AG04450 (cell line): ENCODE measurements at places on chromosomes 11 and 22. TPM values are rescaled to one million over a fixed set of nuclear protein-coding genes. Genes with fewer than 3 reads are reported as not detected.
A peak's percentile ranks its signal among the peaks of the same experiment; 100 is the strongest.

CLTCL1 gene
- 6.6 and 8.0 TPM in 2 replicates for polyA plus RNA-seq

INPP5J gene
- polyA plus RNA-seq, result 0.91 and 0.92 TPM in 2 replicates

SCN2B gene
- 0.01 TPM in 1 of 2 replicates, not detected in the other for polyA plus RNA-seq

NRIP3 gene
- polyA plus RNA-seq, result 11.1 and 12.3 TPM in 2 replicates

C22orf15 gene
- polyA plus RNA-seq, result 2.1 and 2.9 TPM in 2 replicates

SLCO2B1 gene
- not detected in 2 replicates for polyA plus RNA-seq

OR5T3 gene
- not detected in 2 replicates for polyA plus RNA-seq

P2RX6 gene
- 1.7 and 1.9 TPM in 2 replicates for polyA plus RNA-seq

OR5L2 gene
- polyA plus RNA-seq, result not detected in 2 replicates

GRCh38 chr11:63508009-63508408 lies 2.1 kb downstream of the LGALS12 start:
- DNase-seq, result no peak

- no peak for DNase-seq
Measured at GRCh38 chr11:127890030-127890615, 697.2 kb downstream of the ETS1 start.

DNA sequence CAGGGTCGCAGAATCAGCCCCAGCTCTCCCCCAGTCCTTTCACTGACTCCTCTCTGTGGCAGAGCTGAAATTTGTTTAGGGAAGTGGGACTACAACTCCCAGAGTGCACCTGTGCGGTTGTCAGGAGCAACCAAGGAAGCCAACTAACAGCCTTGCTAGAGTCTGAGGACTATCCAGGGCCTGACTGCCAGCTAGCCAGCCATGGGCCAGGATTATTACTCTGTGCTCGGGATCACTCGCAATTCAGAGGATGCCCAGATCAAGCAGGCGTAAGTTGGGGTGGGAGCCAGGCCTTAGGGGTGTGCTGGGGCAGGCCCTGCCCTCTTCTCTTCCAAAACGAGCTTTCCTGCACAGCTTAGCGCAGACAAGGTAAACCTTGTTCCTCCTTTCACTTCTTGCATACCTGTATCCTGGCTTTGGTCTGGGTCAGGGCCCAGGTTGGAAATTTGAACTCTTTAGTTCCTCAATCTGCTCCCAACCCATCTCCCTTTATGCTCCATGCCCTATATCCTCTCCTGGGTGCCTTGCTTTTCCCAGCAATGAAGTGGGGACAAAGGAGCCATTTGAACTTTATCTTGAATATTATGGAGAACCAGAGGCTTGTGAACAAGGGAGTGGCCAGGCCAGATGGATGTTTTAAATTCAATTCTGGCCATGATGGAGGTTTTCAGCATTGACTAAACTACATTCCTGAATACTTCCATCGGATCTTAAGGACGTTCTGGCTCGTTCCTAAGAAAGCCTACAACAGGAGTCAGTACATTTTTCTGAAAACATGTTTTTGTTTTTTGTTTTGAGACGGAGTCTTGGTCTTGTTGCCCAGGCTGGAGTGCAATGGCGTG lies at the start of gene DNAJB13:
Gene DNAJB13 (plus strand): TSS at position 158 of the 842 bp plus-strand sequence. CDS start 44 bp downstream, at position 202.
- no peak for DNase-seq

DNA sequence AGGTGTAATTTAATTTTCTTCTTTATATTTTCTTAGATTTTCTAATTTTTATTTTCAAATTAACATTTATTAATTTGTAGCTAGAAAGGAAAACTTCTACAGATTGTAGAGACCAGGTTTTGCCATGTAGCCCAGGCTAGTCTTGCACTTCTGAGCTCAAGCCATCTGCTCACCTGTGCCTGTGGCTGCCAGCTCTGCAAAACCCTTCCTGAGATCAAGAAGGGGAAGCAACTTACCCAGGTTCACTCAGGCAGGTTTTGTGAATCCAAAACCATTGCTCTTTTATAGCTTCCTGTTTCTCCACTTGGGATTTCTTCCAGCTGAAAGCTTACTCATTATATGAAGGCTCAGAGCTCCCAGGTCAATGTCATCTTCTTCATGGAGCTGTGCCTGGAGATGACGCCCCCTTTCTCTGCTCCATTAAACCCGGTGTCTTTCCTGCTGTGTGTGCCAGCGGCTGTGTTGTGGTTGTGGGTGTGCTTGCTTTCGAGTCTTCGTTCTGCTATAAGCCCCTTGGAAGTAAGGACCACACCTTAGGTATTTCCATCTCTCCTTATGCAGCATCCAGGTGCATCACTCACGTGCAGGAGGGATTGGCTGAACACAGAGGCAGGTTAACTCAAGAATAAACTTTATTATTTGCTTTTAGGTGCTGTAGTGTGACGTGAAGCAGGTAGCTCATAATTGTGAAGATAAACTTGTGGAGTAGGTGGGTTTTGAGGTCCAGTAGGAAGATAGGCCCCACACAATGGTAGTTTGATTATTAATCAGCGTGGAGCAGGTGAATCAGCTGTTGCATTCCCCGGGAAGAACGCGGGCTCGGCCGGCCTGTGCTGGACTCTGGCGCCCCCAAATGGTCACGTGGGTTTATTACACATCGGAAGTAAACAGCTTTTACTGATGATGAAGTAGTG lies 42.2 kb upstream of the INCENP start:
- peak; percentile 16 for DNase-seq

GRCh38 chr11:19714387-19715363 lies 2.0 kb downstream of the NAV2 start:
- peak; percentile 51 for DNase-seq

GRCh38 chr11:12246989-12247388 lies 130.4 kb upstream of the PARVA start:
- no peak for DNase-seq

DNA sequence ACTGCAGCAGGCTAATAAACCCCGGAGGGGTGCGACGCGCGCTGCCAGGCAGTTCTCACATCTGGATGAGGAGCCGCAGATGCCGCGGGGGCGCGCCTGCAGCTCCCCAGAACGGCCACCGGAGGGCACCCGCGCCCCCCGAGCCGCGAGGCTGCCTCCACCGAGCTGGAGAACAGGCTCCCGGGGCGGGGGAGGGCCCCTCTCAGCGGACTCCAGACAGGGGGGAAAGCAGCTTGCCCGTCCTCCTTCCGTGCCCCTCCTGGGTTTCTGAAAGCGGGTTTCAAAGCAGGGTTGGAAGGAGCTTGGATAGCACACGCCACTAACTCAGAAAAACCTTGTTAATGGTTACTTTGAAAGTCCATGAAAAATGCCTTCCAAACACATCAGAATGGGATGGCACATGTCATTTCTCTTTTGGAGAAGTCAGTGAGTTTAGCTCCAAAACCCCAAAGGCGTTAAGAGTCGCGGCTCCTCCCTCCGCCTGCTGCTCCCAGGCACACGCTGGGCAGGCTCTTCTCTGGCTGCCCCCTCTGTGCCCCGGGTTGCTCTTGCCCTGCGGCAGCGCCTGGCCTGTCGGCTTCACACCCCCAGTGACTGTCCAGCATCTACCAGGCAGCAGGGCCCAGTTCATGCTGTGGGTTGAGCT lies 317.8 kb downstream of the NTM start:
- DNase-seq, result no peak

GRCh38 chr11:61912530-61912898 lies 4.9 kb downstream of the RAB3IL1 start:
- no peak for DNase-seq

GRCh38 chr11:21723678-21724077 lies 469.2 kb upstream of the ANO5 start:
- no peak for DNase-seq

- no peak for DNase-seq
Measured at GRCh38 chr11:126991596-126991995, 9.0 kb downstream of the KIRREL3 start.

GRCh38 chr22:32637951-32638350 lies 163.3 kb downstream of the FBXO7 start:
- DNase-seq, result no peak

DNA sequence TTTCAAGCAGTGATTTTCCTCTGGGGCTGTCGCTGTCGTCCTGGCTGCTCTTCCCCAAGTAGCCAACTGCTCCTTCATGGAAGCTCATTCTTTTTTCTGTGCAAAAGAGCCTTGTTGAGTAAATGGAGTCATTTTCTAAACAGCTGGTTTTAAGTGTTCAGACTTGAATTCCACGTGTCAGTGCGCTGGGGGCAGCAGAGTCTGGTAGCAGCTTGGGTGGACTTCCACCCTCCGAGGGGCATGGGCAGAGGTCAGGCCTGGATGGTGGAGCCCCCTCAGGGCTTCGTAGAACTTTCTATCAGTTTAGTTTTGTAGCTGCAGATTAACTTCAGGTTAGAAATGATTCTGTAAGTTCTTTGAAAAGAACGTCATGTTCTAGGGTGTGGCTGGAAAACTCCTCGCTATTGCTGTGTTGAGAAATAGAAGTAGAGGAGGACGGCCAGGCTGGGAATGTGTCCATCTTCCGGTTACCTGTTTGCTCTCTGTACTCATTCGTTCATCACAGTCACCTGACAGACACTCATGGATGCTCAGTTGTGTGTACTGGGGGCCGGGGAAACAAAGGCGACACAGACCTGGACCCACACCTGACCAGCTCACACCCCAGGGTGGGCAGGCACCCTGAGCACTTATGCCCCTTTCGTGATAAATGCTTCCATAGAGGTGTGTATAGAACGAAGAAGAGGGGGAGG lies 270.7 kb downstream of the TBC1D22A start:
- DNase-seq, result no peak

DNA sequence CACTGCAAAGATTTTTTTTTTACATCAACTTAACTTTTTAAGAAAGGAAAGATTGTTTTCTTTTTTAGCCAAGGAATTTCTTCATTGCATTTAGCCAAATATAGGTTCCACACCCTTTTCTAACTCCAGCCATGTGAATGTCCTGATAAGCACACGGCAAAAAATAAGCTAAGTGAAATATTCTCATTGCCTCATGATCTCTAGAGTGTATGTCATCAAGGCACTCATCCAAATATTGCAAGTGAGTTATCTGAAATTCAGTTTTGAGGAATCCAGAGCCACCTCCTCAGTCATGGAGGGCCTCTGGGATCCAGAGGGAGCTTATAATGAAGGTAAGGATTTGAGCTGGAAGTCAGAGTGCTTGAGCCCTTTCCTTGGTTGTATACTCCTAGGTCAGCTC lies 80.0 kb downstream of the BLID start:
- DNase-seq, result peak; percentile 30

DNA sequence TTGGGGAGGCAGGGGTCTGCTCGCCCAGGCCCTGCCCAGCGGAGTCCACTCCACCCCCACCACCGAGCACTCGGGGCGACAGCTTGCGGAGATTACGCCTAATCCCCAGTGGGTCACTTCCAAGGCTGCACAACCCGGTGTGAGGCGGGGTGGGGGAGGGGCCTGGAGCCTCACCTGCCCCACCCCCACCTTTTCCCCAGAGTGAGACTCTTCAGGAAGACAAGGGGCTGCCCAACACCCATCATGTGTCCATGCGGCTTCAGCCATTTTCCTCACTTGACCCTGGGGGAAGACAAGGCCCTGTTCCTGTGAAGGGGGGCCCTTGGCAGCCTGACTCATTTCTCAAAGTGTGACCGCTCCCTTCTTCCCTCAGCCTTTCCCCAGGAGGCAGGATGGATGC lies 12.5 kb downstream of the SYNGR1 start:
- DNase-seq, result no peak

DNA sequence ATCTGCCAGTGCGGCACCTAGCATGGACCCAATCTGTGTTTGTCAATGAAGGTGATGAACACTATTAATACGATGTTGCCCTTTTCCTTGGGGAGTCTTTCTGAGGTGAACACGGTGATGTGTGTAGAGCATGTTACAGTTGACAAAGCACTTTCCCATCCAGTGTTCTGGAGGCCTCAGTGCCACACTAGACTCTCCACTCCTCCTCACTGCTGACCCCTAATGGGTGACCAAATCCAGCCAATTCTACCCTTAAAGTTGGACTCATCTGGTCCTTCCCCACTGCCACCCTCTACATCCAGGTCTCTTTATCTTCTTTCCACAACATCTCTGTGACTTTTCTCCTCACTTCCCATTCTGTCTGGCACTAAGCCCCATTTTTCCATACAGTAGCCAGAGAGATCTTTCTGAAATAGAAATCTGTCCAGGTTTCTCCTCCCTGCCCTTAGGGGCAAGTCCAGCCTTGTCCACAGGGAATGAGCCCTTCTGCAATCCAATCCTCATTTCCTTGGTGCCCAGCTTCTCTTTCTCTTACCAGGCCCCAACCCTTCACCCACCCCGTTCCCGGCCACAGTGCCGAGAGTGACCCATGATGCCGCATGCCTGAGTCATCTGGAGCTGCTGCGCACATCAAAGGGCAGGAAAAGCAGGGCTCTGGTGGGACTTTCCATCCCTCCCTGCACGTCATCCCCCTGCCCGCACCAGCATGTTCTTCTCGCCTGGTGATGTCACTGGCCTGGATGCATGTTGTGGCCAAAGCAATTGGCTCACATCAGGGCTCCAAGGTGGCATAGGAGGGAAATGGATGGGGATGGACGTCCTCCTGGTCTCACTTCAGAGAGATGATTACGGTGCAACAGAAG lies 64.2 kb downstream of the RASSF10 start:
- DNase-seq, result peak; percentile 2

DNA sequence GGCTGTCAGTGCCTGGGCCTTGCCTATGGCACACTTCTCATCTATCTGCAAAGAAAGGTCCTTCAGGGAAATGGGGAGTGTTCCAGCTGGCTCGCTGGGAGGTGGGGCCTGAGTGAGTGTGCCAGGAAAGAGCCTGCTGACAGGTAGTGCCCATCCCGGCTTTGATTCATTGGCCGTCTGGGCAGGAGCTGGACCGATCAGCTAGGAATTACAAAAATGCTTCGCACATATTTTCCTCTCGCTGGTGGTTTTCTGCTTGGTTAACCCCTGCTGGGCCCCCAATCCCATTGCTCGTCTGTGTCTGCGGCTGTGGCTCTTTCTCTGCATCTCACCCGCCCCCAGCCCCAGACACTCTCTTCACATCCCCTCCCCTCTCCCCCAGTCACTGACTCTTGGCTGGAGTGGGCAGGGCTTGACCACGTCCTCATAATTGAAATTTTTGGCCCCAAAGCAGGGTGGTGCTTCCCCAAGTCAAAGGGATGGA lies 10.8 kb downstream of the LIF start:
- DNase-seq, result peak; percentile 61

DNA sequence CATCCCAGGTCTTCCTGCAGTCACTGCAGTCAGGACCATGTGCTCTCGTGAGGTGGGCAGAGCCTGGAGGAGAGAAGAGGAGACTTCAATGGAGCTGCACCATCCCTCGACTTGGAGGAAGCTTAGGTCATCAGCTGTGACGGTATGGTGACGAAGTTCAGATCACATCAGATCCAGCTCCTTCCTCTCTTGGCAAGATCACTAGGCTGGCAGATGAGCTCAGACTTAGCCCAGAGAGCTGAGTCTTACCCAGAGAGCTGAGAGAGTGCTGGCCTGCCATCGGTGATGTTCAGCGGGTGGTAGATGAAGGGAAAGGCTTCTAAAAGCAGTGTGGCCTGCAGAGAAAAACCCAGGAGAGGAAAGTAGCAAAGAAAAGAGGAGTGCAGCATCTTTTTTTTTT lies 1.8 kb upstream of the SLC15A3 start:
- DNase-seq, result no peak

- DNase-seq, result no peak
Measured at GRCh38 chr22:21622919-21623647, 6.7 kb downstream of the YDJC start.
